SJSA1 (cell line): ENCODE measurements at places on chromosomes 3 and 15.

DNA sequence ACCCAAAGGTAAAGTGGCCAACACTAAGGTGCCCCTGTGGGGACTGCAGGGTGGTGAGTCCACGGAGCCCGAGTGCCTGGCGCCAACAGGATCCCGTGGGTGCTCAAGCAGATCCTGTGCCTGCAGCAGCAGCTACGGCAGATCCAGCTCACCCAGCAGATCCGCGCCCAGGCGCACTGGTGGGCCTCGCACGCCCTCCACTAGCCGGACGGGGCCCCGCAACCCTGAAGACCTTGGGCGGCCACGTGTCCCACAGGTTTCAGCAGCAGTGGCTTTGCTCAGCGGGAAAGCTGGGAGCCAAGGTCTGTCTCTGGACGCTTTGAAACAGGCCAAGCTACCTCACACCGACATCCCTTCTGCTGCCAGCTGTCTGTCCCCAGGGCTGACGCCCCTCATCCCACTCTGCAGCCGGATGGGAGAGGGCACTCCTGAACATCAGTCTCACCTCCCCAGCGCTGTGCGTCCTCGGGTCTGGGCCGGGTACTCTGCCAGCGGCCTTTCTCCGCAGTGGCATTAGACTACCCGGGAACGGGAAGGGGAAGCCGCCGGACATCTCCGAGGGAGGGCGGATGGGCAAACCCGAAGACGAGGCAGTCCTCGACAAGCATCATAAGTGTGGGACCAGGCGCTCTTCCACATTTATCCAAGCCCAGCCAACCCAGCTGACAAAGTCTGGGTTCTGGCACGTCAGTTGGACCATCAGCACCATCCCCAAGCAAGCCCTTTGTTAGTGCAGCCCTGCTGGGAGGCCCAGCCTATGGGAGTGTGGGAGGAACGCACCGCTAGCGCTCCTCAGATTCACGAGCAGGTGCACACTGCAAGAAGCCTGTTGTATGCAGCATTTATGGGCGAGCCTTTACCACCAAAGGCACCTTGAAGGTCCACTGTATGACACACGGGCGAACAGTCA lies 212.6 kb upstream of the UBE2E2 start:
- no peak for DNase-seq

- no peak for DNase-seq
Measured at GRCh38 chr3:5441401-5441800, 253.9 kb downstream of the EDEM1 start.

GRCh38 chr3:132605374-132605792 lies 8.3 kb downstream of the ACKR4 start:
- DNase-seq = no peak

DNA sequence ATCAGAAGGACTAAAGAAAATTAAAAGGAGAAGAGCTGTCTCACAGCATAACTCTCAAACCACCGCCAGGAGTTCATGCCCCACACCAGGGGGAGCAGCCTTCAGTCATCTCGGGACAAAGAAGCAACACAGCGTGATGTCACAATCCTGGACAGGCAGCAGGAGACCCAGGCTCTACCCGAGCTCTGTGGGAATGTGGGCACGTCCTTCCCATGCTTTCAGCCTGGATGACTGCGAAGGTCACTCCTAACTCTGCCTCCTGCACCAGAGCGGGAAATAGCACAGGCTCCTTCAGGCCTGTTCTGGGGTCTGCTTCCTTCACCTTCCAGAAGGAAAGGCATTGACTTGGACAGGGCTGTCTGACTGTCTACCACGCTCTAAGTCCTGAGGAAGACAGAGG lies 31.3 kb downstream of the NOX5 start:
- no peak for DNase-seq

GRCh38 chr3:168933614-168934013 lies 729.9 kb downstream of the MECOM start:
- no peak for DNase-seq

DNA sequence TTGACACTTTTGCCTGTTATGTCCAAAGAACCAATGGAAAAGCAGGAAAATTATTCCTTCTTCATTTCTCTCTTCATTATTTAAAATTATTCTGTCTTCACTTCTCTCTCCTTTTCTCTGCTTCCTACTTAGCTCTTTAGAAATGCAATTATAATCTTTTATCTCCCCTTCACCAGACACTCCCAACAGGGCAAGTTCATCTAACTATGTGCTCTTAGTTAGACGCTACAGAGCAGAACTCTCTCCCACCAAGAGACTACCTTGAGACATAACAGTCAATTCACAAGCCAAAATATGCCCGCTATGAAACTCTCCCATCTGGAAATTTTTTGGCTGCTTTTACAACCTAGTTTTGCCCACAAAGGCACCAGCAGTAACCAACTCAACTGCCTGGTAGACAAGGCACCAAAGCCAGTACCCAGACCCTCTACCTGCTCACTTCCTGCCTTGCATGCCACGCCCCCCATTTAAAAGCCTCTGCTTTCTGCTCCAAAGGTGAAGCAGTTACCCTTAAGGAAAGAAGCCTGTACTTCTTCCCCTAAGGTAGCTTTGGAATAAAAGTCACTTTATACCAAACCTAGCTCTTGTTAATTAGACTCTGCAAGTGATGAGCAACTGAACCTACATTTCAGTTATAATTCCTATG lies 28.1 kb downstream of the CCRL2 start:
- DNase-seq = no peak

DNA sequence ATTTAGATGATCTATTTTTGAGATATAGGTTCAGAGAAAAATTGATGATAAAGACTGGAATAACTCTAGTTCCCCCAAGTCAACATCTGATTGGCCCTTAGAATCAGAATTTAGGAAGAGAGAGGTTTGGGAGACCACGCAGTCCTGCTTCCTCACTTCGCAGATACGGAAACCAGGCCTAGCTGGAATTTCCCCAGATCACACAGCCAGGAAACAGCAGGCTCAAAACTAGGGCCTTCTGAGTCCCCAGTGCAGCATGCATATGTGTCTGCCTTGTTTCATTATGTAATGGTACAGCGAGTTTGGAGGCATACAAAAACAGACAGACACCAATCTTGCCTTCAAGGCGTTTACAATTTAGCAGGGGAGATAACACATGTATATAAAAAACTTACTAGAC lies 177.1 kb upstream of the ICE2 start:
- no peak for DNase-seq

DNA sequence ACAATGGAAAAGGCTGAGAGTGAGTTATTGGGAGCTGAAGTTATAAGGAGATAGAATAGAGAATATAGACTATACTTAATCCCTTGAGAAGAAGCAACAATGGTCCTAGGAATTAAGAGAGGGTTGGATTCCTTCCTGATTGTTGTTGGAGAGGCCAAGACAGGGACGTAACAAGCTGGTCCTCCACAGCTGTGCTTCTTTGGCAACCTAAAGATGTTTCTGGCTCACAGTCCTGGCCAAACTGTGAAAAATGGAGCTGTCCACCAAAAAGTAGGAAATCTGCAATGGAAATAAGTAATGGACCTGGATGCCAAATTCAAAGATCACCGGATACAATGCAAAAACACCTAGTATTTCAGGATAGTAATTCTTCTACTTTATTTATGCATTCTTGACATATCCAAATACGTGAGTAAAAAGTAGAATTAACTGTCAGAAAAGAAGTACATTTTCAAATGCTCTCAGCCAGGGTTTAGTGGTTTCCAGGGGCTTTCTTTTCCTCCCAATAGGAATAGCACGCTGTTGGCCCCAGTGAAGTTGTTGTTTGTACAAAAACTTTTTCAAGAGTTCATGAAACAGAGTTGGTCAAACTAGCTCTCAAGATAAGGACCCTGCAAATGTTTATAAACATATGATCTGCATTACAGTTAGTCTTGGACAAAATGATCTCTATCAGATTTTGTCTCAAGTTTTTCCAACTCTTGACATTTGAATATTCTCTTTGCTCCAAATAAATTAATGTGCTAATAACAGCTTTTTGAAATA lies 28.3 kb downstream of the CERS3 start:
- DNase-seq = no peak
